ENCODE measurements at places on chromosomes 5 and 9.

- no peak for DNase-seq
Observed at GRCh38 chr5:132497488-132497997, 7.0 kb upstream of the IRF1 start.

GRCh38 chr5:126680191-126680817, 79.6 kb downstream of the PHAX start:
- DNase-seq: no peak

DNA sequence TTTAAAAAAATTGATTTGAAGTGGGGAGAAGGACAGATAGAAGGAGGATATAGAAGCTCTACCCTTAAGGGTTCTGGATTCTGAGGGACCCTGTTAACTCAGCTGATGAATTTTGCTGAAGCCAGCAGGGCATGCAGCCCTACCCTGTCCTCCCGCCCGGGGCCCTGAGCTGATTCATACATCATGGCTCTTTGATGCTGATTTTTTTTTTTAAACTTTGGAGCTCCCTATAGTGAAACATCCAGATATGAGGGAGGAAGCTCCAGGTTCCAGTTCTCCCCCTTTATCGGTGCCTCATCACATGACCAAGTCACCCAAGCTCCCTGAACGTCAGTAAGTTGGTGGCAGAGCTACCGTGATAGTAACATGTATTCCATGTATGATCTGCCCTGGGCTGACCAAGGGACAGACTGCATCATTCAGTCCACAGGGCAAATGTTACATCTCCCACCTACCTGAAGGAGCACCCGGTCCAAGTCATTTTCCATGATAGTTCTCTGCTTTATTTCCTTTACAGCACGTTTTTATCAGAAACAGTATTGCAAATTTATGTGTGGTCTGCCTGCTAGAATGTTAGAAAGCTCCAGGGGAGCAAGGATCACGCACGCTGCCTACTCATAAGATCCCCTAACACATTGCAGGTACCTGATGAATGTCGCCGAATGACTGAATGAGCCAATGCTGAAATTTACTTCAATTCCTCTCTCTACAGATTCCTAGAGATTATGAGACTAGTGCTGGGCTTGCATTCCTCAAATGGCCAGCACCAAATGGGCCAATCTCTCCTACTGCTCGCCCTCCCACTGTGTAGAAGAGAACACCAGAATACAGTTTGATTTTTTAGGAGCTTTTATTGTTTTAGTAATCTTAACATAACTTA, 25.9 kb downstream of the SPARC start:
- DNase-seq: no peak

DNA sequence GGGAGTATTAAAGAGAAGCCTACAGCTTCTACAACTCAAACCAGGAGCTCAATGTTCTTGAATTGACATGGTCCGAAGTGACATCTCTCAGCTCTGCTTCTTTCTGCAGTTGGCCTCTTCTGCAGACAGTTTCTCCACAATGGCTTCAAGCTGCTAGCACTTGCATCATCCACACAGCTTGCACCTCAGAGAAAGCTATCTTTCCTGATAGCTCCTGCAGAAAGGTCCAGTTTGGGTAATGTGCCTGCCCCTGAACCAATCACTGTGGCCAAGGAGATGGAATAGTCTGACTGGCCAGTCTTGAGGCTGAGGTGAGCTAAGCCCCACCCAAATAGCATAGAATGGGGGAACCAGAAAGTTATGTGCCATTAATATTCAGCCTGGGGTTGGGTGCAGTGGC, 95.8 kb upstream of the ABCA1 start:
- no peak for DNase-seq

- DNase-seq: no peak
Observed at GRCh38 chr5:157549954-157550549, 25.5 kb downstream of the ADAM19 start.

DNA sequence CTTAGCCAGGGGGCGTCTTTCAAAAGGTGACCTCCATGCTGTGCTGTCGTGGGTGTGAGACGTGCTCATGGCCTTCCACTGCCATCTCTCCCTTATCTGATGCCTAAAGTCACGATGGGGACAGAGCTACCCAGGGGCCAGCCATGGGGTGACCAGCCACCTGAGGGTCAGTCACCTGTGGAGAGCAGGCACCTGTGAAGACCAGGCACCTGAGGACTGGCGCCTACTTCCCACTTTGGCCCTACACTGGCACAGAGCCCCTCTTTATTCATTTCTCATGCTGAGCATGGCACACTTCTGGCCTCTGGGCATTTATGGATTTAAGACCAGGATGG, 6.4 kb upstream of the EXOC3 start:
- no peak for DNase-seq

DNA sequence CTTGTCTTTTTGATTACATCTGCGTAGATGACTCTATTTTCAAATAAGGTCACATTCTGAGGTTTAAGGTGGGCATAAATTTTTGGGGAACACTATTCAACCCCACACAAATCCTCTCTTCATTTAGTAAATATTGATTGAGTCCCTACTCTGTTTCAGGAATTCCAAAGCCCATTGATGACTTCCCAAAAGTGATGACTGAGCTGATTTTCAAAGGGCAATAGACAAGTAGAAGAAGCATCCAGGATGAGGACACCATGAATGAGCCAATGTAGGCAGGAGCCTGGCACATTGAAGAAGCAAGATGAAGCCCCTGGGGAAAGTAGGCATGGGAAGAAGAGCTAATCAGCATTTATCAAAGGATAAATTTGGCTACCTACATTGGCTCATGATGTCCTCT, 35.2 kb downstream of the OR1J1 start:
- no peak for DNase-seq

GRCh38 chr9:77977210-77977611, 54.4 kb downstream of the GNAQ start:
- DNase-seq: no peak

DNA sequence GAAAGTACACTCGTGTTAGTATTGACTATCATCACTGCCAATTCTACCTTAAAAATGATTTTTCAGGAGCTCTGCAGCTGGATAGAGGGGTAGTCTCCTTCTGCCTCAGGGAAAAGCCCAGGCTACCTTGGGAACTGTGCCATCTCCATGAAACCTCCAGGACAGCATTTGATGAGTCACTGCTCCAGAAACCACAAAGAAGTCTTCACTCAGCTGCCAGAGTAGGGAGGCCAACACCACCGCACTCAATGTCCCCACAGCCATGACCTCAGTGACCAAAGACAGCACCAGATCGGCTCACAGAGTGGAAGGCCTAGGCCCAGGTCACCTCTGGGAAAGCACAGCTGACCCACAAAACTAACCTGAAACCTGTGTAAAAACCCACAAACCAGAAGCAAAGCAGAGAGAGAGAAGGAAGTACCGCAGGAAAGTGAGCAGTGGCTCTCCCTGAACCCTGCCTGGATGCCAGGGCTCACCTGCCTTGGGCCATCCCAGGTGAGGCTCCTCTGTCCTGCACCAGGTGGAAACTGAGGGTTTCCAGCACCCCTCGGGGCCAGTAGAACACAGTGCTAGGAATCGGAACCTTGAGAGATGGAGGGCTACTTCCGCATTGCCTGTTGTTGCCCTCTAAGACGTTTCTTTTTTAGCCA, 30.0 kb downstream of the S1PR3 start:
- DNase-seq: no peak

DNA sequence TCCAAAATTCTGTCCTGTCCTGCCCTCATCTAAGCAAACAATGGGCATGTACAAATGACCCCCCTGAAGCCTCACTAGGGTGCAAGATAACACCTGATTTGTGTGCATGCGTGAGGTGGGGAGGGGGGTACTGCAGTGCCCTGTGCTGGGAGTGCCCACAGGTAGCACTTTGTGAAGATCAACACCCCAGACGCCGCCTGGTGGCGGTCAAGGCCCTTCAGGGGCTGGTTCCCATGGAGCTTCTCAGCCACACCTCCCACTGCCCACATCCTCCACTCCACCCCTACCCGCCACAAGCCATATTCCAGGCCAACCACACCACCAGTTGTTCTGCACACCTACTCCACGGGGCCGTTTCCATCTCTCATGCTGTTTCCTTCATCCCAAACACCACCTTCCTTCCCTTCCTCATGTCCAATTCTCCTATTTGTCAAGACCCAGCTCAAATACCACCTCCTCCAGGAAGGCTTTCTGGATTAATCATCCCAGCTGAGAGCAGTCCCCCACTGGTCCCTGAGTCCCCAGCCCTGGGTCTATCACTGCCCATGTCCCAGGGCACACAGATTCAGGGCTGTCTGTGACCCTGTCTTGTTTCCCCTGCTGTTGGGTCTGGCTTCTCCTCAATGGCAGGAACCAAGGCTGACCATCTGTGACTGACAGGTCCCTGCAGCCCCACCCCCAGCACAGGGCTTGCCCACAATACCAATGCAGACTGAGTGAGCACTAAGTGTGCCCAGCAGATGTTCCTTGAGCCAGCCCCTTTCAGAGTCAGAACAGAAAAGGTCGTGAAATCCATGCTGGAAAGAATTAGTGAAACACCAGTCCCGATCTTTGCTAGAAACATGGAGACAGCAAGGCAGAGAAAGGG, 178.4 kb downstream of the PAX5 start:
- no peak for DNase-seq

GRCh38 chr9:72361217-72361616, 3.8 kb downstream of the ZFAND5 start:
- DNase-seq: no peak

- no peak for DNase-seq
Observed at GRCh38 chr9:123927625-123928532, 2.0 kb downstream of the DENND1A start.

DNA sequence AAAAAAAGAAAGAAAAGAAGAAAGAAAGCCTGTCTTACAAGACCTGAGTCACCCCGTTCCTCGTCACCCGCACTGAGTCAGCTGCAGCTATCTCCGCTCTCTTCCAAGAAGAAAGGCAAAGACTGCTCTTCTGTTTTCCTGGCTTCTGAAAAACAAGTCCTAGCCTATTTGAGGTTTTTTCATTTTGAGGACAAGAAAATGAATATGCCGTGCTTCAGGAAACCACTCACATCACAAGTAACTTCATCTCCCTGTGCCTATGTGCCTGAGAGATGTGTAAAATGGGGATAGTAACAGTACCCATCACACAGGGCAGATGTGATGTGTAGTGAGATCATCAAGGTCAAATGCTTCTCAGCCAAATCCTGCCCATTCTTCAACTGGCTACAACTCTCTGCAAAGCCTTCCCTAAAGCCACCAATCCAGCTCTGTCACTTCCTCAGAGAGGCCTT, 78.4 kb downstream of the GLDC start:
- no peak for DNase-seq

DNA sequence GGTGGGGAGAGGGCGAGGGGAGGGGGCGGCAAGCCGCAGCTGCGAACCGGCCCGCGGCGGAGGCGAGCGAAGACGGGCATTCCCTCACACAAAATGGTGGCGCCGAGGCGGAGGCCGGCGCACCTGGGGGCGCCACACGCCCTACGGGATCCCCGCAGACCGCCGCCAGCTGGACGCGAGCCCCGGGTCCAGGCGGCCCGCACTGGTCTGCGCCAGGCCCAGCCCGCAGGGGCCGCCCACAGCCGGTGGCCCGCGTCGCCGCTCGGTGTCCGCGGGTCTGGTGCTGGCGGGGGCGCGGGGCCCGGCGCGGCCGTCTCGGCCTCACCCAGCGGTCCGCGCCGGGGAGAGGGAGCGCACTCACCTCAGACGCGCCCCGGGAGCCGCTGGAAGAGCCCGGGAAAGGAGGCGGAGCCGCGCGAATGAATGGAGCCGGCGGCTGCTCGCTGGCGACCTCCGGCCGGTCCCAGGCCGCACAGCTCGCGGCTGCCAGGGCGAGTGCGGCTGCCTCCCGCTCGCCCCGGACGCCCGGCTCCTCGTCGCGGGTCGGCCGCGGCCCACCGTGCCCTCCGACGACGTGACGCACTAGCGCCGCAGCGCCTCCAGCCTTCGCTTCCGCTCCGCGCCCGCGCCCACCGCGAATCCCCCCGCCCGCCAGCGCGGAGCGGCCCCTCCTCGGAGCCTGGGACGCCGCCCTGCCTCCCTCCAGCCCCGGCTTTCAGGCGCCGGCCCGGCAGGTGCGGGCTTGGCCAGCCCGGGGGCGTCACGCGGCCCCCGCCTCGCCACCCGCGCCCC, at the start of gene FAM169A:
FAM169A (minus strand) TSS at position 584 of the 792 bp plus-strand sequence. CDS start 24,711 bp downstream, outside the sequence.
- DNase-seq: no peak

DNA sequence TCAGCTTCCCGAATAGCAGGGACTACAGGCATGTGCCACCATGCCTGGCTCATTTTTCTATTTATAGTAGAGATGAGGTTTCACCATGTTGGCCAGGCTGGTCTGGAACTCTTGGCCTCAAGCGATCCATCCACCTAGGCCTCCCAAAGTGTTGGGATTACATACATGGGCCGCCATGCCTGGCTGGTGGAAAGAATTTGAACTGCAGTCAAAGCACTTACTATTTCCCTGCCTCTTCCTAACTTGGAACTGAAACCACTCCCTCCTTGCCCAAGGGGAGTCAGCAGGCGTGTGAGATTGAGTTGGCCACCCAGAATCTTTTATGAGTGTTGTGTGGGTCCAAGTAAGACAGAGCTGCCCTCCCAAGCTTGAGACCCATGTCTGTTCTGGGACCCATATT, 86.1 kb upstream of the PTPN3 start:
- no peak for DNase-seq

DNA sequence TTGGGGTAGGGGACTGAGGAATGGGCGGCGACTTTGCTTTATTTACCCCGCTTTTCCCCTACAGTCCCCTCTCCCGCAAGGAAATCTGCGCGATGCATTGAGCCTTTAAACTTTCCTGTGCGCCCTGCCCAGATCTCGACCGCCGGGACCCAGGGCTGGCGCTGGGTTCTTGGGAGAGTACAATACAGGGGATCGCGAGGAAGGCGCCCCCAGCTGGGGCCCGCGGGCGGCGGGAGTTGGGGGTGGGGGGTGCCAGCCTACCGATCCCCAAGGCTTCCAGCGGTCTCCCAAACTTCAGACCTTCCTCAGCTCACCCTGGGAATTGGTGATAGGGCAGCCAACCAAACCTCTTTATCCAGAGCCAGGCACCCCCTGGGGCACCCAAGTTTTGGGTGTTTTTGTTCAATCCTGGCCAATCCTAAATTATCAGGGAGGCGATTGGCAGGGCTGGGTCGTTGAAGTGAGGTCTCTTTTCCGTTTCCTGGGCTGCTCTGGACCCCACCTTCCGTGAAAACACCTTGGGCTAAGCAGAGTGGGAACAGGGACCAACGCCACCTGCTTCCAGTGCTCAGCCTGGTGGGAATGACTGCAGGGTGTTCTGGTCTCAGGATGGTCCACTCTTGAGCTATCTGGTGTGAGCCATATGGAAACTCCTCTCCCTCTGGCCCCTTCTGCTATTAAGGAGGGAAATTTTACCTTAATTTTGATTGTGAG, 51.4 kb upstream of the DAB2IP start:
- no peak for DNase-seq

DNA sequence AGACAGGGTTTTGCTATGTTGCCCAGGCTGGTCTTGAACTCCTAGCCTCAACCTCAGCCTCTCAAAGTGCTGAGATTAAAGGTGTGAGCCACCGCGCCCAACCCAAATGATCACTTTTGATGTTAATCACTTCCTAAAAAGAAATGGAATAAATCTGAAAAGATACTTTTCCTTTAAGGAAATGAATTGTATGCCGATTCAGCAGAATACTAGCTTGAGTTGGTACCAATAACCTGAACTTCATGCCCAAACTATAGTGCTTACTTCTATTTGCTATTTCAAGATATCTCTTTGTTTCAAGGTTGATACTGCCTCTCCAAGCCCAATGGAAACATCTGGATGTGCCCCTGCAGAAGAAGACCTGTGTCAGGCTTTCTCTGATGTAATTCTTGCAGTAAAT, 4.0 kb downstream of the CCNB1 start:
- no peak for DNase-seq
